ENCODE measurements at places on chromosomes 1 and 21.

- no peak for DNase-seq
Measured at GRCh38 chr1:2951856-2952255, 69.4 kb upstream of the ACTRT2 start.

DNA sequence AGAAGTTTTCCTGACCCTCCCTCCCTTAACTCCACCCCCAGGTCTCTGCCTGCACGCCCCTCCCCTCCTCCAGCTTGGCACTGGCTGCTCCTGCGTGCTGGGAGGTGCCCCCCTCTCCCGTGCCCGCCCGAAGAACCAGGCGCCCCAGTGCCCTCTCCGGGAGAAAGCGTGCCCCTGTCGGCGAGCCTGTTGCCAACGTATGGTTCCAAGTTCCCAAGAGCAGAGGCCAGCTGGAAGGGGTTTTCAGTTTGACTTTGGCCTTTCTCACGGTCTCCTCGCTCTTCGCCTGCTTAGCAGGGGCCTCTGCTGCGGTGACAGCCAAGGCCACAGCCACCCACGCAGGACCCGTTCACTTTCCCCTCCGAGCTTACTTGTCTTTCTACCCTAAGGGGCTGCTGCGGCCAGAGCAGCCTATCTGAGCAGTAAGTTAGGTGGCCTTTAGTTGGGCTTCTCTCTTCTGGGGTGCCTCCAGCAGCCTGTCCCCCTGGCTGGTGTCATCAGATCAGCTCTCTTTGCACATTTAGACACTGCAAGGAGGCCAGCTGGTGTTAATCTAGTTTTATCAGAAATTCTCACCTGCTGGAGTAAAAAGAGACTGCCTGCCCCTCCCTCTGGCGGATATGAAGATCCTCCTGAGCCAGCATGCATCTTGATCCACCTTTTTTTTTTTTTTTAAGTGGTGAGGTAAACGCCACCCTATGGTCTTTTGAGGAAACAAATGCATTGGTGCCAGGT lies 1.5 kb downstream of the STUM start:
- DNase-seq: no peak

GRCh38 chr1:219661464-219662092 lies 48.7 kb upstream of the ZC3H11B start:
- no peak for DNase-seq

GRCh38 chr1:21517660-21518480 lies 8.6 kb downstream of the ALPL start:
- DNase-seq: no peak

DNA sequence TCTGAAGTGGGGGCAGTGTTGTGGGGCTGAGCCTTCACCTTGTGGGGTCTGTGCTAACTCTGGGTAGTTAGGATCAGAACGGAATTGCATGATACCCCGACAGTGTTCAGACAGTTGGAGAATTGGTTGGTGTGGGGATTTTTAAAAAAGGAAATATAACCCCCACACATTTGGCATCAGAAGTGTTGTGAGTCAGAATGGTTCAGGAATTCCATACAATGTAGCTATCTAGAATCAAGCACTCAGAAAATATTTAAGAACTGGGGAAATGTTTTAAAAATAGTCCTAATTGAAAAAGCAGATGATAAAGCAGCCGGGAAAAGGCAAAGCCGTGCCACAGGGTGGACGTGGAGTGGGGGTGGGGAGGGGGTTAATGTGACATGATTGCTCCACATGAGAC lies 6.5 kb upstream of the S100A7 start:
- no peak for DNase-seq

GRCh38 chr1:209207701-209208286 lies 375.7 kb upstream of the CAMK1G start:
- peak; percentile 44 for DNase-seq

GRCh38 chr1:62159940-62160348 lies 34.7 kb upstream of the L1TD1 start:
- no peak for DNase-seq

GRCh38 chr1:87684194-87684593 lies 355.5 kb downstream of the LMO4 start:
- DNase-seq: no peak

DNA sequence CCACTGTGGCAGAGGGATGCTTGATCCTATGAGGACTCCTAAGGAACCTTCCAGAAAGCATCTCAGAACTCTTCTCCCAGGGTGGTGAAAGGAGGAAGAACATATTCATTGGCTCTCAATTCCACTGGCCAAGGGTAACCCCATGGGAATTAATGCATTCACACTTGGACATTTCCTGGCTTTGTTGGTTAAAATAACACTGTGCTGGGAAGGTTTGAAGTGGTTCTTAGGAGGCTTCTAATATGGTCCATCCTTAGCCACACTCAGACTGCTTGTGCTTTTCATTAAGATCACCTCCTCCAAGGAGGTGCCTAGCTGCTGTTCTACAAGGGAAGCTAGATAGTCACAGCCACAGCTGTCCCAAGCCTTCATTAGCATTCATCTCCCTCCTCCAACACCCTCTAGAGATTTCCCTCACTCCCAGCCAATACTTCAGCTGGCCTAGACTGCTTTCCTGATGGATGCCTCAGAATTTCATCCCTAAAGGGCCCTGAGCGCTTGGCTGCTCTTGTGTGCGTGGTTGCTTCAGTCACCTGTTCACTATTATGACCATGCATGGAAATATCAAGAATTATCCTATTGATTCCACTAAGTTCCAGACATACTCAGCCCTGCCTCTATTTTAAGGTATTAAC lies 544.4 kb downstream of the PLPP3 start:
- DNase-seq: no peak

- DNase-seq: no peak
Measured at GRCh38 chr1:160239582-160240299, 22.6 kb downstream of the DCAF8 start.

DNA sequence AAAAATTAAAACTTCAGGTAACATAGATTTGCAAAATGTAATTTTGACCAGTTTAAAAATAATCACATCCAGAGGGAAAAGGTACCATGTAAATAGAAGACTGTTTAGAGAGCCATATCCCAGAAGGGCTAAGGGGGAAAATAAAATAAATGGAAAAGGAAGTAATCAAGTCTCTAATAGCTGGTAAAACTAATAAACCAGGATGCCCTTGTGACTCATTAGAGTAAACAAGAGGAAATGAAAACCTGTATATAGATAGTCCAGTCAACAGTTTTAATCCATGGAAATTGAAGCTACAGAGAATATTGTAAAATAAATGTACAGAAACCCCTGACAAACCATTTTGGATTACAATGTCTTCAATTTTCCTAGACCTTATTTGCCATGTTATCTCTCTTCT lies 698.0 kb upstream of the RGS18 start:
- no peak for DNase-seq

GRCh38 chr1:205287767-205288559 lies 33.6 kb downstream of the NUAK2 start:
- DNase-seq: no peak

- DNase-seq: peak; percentile 36
Measured at GRCh38 chr1:226656601-226657277, 82.3 kb downstream of the ITPKB start.

- DNase-seq: no peak
Measured at GRCh38 chr1:64834734-64835133, 89.9 kb downstream of the RAVER2 start.

- DNase-seq: no peak
Measured at GRCh38 chr1:231580874-231581273, 45.7 kb upstream of the DISC1 start.

DNA sequence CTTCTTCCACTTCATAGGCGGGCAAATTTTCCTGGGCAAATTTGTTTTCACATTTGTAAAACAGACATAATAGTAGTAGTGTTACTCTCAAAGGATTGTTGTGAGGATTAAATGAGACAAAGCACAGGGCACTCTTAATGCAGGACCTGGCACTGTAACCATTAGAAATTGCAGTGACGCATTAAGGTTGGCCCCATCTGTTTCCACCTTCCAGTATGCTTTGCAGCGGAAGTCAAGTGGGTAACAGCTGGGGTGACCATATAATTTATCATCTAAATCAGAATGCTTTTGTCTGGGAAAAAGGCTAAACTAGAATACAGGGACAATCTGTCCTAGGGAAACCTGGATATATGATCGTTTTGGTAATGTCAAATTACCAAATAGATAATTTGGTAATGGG lies 132.5 kb upstream of the CACHD1 start:
- no peak for DNase-seq

GRCh38 chr21:35256468-35256988 lies 207.4 kb upstream of the RUNX1 start:
- peak; percentile 89 for DNase-seq

GRCh38 chr1:94719926-94720793 lies 100.0 kb upstream of the SLC44A3 start:
- DNase-seq: no peak

DNA sequence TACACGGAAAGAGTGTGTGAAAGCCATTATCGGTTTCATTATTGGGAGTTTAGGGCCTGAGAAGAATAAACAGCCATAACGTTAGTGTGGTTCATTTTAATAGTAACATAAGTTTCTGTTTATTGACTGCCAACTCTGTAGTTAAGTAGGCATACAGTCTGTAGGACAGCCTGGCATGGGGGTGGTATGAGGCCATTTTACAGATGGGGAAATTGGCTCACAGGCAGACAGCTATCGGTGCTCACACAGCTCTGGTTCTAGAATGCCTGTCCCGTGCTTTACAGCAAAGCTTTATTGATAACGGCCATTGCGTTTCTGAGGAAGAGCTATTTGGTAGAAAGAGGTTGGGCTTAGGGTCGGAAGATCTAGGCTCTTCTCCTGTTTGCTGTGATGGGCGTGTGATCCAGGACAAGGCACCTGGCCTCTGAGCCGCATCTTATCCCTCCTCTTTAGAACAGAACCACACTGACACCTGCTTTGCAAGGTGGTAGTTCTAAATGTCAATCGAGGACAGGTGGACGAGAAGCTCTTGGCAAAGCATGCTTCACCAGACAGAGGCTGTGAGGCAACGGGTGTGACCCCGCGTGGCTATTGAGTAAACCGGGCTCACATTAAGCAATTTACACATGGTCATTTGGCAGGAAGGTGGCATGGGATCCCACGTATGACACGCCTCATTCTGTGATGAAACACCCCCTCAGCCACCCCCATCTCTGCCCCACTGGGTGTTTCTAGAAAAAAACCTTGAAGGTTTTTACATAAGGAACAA lies 14.9 kb downstream of the ETS2 start:
- no peak for DNase-seq

GRCh38 chr1:89736937-89737733 lies 83.7 kb upstream of the LRRC8D start:
- no peak for DNase-seq

DNA sequence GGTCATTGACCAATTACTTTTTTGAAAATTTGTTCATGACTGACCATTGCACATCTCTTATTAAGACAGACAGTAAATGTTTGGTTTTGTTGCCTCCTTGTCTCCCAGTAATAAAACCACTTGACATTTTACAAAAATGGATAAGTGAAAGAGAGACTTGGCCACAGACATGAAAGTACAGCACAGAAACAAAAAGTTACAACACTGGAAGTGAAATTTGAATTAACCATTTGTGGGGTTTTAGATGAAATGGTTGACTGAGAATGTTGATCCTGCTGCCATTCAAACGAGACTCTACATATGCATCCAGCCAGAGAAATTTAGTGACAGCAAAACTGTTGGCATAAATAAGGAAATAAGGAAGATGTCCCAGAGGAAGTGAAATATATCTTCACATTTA lies 79.3 kb upstream of the B3GALT2 start:
- no peak for DNase-seq

- no peak for DNase-seq
Measured at GRCh38 chr1:63523738-63524137, 413 bp downstream of the EFCAB7 start.

DNA sequence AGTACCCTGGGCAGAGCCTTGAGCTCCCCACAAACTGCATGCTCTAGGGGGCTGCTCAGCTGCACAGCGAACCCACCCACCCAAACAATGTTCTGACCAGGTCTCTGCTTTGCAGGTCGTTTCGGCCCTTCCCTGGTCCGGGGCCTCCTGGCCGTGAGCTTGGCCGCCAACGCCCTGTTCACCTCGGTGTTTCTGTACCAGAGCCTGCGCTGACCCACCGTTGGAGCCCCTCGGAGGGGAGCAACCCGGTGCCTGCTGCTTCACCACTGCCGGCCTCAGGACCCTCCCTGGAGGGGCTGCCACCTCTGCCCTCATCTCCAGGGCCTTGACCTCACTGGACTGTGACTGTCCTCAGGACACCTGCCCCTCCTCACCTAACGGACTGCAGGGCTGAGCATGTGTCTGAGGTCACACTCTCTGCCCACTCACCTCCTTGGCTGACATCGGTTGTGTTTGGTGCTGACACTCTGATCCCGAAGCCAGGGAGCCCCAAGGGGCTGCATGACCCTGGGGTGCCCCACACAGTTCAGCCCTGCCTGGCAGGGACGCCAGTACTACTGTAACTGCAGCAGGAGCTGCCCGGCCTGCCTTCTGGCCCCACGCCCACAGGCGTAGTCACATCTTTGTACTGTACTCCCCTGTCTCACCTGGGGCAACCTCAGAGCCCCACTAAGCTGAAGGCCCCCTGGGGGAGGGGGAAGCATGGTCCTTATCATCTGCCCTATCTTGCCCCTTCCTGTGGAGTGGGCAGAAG lies 24.3 kb downstream of the TMEM201 start:
- no peak for DNase-seq

- DNase-seq: peak; percentile 39
Measured at GRCh38 chr1:206002871-206003801, at the start of gene RAB7B. RAB7B (minus strand) TSS chr1:206003395; CDS start chr1:205994135, 9,260 bp downstream.

- no peak for DNase-seq
Measured at GRCh38 chr1:61581251-61581650, 143.7 kb downstream of the TM2D1 start.

GRCh38 chr1:107879346-107879745 lies 85.6 kb downstream of the VAV3 start:
- DNase-seq: no peak

- no peak for DNase-seq
Measured at GRCh38 chr1:232568906-232569553, 60.9 kb downstream of the SIPA1L2 start.

GRCh38 chr1:203378556-203379245 lies 27.8 kb upstream of the FMOD start:
- peak; percentile 68 for DNase-seq

GRCh38 chr1:56135864-56136147 lies 443.6 kb downstream of the PLPP3 start:
- DNase-seq: no peak

GRCh38 chr1:25579292-25580252 lies 36.2 kb downstream of the LDLRAP1 start:
- DNase-seq: no peak
